Kidney capillary endothelial cell (primary cell): ENCODE measurements at places on chromosomes 12 and 14.

GRCh38 chr12:3145546-3146310 is 68.5 kb downstream of the TSPAN9 start:
- no peak for DNase-seq

DNA sequence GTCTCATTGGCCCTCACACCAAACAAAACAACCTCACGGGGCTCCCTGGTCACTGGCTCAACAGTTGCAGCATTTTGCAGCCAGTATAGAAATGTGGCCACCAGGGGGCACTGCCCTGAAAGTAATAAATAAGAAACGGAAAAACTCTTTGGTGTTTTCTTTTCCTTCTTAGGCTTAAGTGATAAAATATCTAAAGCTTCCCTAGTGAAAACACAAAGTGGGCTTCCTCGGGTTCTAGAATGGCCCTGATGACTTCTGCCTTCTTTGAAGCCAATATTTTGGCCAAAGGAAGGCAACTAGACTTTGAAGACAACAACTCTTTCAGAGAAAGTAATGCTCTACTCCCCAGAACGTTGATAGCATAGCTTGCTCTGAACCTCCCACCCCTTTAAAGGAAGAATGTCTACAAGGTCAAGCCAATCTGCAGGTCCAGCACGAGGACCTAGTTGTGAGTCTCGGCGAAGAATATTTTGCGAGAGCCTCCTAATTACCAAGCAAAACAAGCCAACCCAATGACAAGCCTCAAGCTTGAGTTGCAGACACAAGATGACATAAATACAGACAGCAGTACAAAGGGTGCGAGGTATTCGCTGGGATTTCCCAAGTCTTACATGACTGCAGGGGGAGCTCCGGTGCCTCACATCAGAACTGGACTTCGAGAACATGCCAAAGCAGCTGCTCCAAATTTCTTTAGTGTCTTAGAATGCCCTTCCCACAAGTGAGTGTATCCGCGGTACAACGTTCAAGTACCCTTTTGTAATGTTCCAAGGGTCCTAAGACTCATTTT is 2.6 kb downstream of the ITPK1 start:
- DNase-seq: peak; percentile 65

- no peak for DNase-seq
These were observed 2.9 kb downstream of the GSG1 start for GRCh38 chr12:13100605-13100881.

GRCh38 chr14:24085215-24085614 is 8.9 kb upstream of the PCK2 start:
- no peak for DNase-seq

GRCh38 chr14:44652640-44653039 is 145.6 kb upstream of the FSCB start:
- no peak for DNase-seq

GRCh38 chr12:68831751-68832503 is 23.9 kb downstream of the MDM2 start:
- no peak for DNase-seq

DNA sequence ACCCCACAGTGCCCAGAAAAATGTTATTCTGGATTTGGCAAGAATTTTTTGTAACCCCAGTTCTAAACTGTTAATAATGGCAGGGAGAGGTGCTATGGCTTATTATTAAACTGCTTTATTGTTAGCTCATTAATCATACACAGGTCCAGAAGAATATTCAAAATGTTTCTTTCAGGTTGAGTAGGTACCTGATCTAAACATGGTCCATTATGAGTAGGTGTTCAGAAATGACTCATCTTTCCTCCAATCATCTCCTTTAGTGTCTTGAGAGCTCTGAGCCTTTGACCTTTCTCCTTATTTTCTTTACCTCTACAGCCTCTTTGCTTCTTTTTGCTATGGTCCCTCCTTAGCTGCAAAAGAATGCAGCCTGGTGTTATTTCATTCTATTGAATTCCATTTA is 211.0 kb upstream of the GARIN6 start:
- DNase-seq: no peak

GRCh38 chr12:108319277-108320234 is 19.6 kb downstream of the CMKLR1 start:
- DNase-seq: no peak

GRCh38 chr14:21780429-21781084 is 106.9 kb upstream of the OR4E1 start:
- DNase-seq: no peak

DNA sequence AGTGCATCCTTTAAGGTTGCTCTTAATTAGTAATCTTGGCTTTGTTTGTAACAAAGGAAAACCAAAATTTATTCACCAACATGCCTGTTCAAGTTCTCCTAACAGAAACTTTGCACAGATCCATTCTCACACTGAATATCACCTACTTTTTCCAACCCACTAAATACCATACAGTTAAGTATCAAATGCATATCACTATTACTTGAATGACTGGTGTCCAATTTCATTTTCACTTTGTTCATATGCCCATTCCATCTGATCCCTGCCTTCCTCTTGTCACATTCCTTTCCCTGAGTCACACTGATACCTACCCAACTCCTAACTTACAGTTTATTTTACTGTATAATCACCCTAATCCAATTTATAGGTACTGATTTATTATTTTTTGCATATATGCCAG is 286.4 kb downstream of the NELL2 start:
- no peak for DNase-seq

- DNase-seq: no peak
These were observed 110.6 kb downstream of the SYNE2 start for GRCh38 chr14:63963439-63963838.

DNA sequence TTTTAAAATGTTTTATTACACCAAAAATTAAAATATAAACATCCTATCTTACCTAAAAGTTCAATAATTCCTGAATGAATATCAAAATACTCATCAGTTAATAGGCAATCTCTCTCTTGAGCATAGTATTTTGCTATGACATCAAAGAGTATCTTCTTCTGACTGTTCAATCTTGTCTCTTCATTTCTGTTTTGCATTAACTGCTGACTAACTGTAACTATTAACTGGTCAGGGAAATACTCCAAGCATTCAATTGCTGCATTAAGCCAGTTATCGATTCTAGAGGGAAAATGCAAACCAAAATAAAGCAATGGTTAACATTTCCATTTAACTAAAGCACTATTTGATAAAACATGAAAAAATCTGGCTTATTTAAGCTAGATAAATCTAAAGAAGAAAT is 13.4 kb downstream of the DEPDC4 start:
- DNase-seq: no peak

- no peak for DNase-seq
These were observed 24.6 kb downstream of the GCN1 start for GRCh38 chr12:120169946-120170345.

- peak; percentile 87 for DNase-seq
These were observed 25.6 kb upstream of the UBC start for GRCh38 chr12:124940143-124940392.

DNA sequence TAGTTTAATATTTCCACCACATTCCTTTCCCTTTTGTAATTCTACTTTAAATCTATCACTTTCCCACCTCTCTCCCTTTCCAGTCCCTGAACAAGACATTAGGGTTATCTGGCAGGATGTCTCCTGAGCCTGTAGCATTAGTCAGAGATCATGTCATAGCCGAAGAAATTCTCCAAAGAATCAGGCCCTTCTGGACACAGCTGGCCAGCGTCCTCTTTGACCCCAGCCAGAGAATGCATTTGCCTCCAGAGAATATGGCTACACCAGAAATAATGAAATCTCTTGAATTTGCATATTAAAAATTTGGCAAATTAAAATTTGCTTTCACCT is 56.7 kb downstream of the NTF3 start:
- DNase-seq: no peak

GRCh38 chr12:108799401-108800243 is 57.8 kb downstream of the SSH1 start:
- no peak for DNase-seq

GRCh38 chr14:101230161-101230850 is 326.8 kb upstream of the RTL1 start:
- no peak for DNase-seq

GRCh38 chr14:30252151-30252550 is 306.8 kb upstream of the G2E3 start:
- DNase-seq: no peak

DNA sequence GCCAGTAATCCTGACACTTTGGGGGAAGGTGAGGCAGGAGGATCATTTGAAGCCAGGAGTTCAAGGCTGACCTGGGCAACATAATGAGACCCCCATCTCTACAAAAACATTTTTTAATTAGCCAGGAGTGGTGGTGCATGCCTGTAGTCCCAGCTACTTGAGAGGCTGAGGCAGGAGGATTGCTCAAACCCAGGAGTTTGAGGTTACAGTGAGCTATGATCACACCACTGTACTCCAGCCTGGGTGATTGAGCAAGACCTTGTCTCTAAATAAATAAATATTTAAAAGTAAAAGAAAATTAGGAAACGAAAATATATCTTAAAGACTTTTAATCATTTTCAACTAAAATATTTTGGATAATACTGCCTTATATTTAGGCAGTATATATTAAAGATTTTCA is 25.9 kb downstream of the CKB start:
- DNase-seq: no peak

DNA sequence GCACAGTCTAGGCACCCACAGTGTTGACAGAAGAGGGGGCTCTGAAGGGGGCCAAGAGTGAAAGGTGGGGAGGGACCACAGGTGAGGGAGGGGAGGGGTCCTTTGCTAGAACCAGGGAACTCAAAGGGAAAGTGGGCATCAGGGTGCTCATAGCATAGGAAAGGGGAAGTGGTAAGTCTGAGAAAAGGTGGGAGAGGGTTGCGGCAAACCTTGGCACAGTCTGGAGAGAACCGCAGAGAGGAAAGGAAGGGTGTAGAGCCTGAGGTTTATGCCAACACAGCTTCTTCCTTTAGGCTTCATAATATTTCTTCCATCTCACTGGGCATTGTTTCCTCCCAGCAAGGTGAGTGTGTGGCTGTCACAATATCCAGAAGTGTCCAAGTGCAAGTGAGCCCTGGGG is 11.5 kb upstream of the PLEK2 start:
- no peak for DNase-seq

DNA sequence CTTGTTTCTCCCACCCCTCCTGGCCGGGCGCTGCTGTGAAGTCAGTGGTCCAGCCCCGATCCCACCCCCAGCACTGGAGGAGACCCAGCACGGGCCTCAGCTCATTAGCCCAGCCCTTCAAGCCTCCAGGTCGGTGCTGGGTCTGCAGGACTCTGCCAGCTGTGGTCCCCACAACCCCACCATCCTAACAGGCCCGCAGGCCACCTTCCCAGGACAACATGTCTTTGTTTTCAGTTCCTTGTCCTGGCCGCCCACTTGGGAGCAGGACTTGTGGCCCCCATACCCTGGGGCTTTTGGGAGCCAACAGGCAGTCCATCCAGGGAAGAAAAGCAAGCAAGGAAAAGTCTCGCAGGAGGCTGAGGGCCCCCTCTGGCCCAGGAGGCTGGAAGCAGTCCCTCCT is 60.0 kb downstream of the HRK start:
- no peak for DNase-seq

GRCh38 chr12:89261982-89262381 is 90.3 kb downstream of the DUSP6 start:
- DNase-seq: no peak

- DNase-seq: no peak
These were observed 57.7 kb upstream of the CSRP2 start for GRCh38 chr12:76936275-76937193.

- DNase-seq: no peak
These were observed 7.6 kb downstream of the BAZ2A start for GRCh38 chr12:56622535-56622934.

DNA sequence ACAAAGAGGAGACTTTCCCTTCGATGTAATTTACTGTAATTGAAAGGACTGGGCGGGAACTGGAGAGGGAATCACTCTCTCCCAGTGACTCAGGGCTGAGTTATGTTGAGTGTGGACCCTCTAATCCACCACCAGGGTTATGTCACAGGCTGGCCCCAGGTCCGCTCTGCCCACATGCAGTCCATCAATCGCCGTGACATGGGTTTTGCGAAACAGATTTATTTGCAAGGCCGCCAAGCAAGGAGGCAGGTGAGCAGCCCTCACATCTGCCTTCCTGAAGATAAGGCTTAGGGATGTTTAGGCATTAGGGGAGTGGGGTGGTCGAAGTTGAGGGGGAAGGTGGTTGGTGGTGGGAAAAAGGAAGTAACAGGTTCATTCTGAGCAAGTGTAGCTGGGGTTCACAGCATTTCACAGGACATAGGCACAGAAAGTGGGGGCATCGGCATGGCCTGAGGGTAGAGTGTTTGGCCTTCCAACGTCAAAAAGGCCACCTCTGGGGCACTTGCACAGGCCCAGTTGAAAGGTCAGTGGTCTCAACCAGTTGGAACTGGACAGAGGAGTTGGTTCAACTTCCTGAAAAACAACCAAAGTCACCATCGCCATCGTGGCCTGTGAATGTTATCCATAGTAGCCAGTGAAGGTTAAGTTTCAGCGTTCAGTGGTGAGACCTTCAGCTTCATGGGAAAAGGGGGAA is 66.9 kb downstream of the DNAH10 start:
- DNase-seq: no peak
